ENCODE measurements at places on chromosomes 2 and 18.

DNA sequence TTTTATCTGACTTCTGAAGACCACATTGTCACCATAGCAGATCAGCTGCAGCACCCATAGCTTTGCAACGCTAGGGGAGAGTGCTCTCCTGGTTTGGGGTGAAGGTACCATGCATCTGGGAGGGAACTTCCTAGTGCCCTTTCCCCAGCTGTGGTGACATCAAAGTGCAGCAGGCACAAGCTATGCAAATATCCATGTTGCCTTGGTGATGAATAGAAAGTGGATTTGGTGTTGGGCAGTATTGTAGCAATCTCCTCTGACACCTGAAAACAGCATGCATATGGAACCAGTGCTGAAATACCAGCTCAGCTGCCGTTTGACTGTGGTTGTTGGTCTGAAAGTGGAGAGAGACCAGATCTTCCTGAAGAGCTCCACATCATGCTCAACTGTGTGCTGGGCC, 37.1 kb downstream of the BCL2L11 start:
- DNase-seq = no peak

DNA sequence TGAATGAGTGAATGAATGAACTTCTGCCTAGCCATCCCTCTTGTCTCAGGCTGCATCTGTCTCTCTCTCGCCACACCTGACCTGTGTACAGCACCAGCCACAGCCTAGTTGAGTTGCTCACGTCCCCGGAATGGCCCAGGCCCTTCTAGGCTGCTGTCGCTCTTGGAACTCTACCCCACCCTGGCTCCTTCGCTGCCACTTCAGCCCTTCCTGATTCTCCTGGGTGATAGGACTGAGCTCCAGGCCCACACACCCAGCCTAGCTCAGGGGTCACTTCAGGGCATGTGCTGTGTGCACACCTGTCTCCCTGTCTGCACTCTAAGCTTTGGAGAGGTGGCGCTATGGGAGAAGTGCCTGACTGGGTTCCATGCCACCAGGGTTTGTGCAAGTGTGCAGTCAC, 236.6 kb downstream of the GLI2 start:
- no peak for DNase-seq

GRCh38 chr2:232026910-232027309, 65.4 kb downstream of the DIS3L2 start:
- no peak for DNase-seq

- DNase-seq = no peak
Measured at GRCh38 chr18:55093808-55094207, 134.5 kb upstream of the CCDC68 start.
